ENCODE measurements at places on chromosomes 6 and 20. TPM values are rescaled to one million over a fixed set of nuclear protein-coding genes. Genes with fewer than 3 reads are reported as not detected.

RIMS1 gene
- 0.11 TPM for total RNA-seq

LY6G5C gene
- total RNA-seq, result 3.0 TPM

- no peak for ATAC-seq
Observed at GRCh38 chr20:1177680-1178079, 7.1 kb downstream of the TMEM74B start.

DNA sequence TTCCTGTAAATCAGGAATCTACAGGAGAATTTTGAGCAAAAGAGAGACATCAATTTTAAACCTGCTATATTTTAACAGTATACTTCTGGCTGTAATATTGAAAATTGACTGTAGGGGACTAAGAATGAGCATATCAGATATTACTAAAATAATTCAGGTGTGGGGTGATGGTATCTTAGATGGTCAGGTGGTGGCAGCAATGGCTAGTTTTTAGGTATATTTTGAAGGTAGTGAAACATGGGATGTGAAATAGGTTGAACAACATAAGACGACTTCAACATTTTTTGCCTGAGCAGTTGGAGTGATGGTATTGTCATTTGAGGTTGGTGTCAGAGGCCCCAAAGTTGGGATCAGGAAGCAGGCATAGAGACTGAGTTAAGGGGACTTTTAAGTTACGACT lies 32.1 kb downstream of the FAM83B start:
- ATAC-seq, result no peak

- ATAC-seq, result peak; percentile 87
Observed at GRCh38 chr6:161748535-161749416, 474.9 kb upstream of the AGPAT4 start.

Data from motor neuron (in vitro differentiated cells).